ENCODE measurements at places on chromosomes 1 and 21.
A peak's percentile ranks its signal among the peaks of the same experiment; 100 is the strongest.

DNA sequence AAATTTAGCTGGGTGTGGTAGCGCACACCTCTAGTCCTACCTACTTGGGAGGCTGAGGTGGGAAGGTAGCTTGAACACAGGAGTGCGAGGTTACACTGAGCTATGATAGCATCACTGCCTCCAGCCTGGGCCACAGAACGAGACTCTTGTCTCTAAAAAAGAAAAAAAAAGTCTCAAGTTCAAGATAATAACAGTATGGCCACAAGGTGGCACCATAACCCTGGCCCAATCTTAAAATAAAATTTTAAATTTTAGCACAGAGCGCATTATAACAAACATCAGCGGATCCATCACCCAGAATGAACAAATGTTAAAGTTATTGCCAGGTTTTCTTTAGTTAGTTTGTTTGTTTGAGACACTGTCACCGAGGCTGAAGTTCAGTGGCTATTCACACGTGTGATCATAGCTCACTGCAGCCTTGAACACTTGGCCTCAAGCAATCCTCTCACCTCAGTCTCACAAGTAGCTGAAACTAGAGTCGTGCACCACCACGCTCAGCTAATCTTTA, 2.9 kb upstream of the HTR6 start:
- DNase-seq = peak; percentile 59

DNA sequence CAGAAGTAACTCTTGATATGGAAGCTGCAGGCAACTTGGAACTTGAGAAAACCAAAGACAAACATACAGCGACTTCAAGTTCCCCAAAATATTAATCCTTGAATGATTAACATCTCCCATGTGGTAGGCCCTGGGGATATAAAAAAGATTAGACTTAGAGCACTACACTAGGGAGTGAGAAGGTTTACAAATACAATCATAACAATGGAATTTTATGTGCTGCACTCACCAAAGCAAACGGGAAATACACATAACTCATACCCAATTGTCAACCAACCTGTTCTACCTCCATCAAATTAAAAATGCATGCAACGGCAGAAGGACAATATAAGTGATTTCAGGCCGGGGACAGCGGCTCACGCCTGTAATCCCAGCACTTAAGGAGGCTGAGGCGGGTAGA, 3.7 kb downstream of the SMYD3 start:
- DNase-seq = peak; percentile 18

DNA sequence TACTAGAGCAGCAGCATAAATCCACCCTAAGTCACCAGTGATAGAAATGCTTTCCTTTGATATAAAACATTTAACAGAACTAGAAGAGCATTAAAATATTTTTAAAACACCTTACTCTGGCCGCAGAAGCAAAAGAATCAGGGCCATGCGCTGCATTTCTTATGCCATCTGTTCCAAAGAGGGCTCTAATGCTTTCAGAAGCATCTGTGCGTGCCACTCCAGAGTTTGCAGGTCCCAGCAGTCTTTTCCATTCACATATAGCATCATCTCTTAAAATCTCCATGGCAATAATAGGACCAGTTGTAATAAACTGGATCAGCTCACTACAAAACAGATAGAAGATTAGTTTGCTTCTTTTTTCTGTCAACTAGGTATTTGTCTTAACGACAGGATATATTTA, 69.2 kb downstream of the NME7 start:
- no peak for DNase-seq

DNA sequence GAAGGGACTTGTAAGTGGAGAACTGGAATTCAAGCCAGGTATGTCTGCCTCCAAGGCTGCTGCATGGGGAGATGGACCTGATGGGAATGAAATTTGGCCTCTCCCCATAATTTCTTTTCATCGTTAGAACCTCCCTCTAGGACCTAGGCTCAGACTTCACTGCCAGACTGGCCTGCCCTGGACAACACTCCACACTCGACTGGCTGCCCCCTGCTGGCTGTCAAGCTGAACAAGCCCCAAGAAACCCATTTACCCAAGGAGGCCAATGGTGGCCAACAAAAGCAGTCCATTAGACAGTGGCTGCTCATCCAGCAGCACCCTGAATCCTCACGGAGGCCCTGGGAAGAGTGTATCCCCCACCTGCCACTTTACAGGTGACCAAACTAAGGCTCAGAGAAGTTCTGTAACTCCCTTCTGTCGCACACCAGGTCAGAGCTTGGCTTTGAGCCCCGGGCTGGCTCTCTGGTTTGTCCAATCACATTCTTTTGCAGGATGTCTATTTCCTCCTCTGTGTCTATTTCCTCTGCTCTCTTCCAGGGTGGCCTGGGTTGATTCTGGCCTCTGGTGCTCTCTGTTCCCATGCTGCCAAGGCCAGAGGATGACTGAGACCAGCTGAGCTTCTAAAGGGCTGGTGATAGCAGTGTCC, 3.8 kb downstream of the RNF186 start:
- DNase-seq = peak; percentile 65

GRCh38 chr1:180889325-180889724, 23.4 kb upstream of the KIAA1614 start:
- DNase-seq = no peak

DNA sequence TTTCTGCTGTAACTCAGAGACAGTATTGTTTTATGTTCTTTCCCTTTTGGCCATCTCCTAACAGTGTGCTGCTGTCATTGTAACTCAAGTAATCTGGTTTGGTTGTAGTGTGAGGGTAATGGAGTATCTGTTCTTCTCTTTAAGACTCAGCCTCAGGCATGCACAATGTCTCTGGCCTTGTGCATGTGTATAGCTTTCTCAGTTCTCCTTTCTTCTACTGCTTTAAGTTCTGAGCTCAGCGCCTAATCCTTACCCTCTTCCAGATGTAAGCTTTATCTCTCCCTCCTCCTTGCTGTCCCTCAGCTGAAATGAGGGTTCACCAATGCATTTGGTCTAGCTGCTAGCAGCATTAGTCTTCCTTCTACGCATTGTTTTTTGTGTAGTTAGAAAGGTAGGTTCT, 1420.4 kb upstream of the PRMT6 start:
- DNase-seq = no peak

- DNase-seq = peak; percentile 35
Observed at GRCh38 chr1:186735463-186735862, 55.2 kb upstream of the PTGS2 start.

- DNase-seq = peak; percentile 72
Observed at GRCh38 chr1:198775606-198776005, 136.8 kb downstream of the PTPRC start.

DNA sequence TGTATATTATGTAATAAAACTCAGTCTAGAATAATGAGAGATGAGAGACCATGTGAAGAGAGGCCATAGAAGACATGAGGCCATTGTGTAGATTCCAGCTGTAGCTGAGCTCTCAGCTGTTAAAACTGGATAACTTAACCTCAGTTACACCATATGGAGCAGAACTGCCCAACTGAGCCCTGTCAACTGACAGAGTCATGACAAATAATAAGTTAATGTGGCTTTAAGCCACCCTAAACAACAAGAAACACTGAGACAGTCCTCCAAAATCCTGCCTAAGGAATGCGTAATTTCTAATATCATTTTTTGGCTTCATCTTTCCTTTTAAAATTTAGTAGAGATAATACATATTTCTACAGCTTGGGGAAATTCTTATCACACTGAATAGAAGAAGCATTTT, 580.0 kb upstream of the RGS18 start:
- no peak for DNase-seq

- no peak for DNase-seq
Observed at GRCh38 chr1:95287081-95287480, 53.1 kb downstream of the RWDD3 start.

DNA sequence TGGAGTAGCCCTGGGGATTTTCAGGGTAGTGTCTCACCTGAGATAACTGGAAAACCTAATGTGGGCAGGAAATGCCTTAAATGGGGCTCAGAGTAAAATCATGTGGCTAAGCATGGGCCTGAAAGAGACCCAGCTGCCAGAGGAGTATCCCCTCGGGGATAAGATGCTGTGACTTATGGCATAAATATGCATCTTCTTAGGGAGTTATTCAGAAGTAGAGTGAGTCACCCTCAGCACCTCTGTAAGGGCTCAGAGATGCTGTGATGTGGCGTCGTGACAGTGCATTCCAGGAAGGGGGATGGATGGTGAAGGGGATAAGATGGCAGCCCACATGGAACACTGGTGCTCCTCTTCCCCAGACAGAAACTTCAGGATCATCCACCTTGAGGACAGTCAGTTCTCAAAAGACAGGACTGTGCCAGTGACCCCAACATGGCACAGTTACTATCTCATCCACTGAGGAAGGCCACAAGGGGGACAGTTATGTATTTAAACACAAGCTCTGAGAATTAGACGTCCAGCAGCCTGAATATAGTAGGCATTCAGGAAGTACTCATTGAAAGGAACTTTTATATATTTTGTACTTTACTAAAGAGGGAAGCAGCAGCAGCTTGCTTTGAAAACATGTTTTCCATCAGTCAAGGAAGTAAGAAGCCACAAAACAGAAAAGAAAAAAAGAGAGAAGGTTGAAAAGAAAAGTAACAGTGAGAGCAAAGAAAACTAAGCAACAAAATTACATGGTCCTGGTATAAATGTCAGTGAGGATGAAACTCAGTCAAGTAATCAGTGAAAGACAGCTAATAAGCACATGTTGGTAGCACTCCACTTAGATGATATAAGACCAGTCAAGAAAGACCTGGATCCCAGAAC, 8.3 kb downstream of the IL24 start:
- peak; percentile 93 for DNase-seq

- DNase-seq = no peak
Observed at GRCh38 chr1:71068325-71069240, 12.3 kb downstream of the ZRANB2 start.

GRCh38 chr1:7478142-7478790, 292.8 kb upstream of the VAMP3 start:
- no peak for DNase-seq

GRCh38 chr21:45140346-45140940, 66.1 kb downstream of the ADARB1 start:
- DNase-seq = peak; percentile 92

DNA sequence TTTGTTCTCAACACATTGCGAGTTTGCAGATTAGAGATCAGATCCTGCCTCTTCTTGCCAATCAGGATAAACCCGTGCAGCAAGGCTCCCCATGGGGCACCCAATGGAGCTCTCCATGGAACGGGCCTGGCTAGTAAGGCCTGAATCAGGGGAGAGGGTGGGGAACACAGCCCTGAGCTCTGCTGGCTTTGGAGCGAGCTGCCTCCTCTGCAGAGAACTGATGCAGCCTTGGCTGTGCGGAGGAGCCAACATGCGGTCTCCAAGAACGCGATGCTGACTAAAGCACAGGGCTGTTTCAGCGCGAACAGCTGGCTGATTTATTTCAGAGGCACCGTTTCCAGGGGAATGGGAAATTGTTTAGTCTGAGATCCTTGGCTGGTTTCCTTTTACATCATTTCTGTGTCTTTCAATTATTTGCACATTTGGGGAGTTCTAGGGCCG, 139.7 kb downstream of the TSEN15 start:
- DNase-seq = peak; percentile 90

- no peak for DNase-seq
Observed at GRCh38 chr1:62011006-62011405, 183.6 kb upstream of the L1TD1 start.

DNA sequence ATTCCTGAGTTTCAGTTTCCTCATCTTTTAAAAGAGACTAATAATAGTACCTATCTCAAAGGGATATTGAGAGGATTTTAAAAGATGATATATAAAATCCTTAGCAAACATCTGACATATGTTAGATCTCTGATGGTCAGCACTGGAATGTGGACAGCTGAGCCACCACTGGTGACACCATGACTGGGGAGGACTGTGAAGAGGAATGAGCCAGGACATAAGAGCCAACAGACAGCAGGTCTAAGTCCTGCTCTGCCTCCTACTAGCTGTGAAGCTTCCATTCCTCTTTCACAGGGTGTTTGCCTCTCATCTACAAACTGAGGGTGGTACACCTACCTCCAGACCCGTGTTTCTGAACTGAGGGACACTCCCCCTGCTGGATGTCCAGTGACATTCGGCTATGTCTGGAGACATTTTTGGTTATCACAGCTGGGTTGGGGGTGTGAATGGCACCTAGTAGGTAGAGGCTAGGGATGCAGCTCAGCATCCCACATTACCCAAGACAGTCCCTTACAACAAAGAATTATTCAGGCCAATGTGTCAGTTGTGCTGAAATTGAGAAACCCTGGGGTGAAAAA, 109.1 kb upstream of the OLIG2 start:
- peak; percentile 5 for DNase-seq

DNA sequence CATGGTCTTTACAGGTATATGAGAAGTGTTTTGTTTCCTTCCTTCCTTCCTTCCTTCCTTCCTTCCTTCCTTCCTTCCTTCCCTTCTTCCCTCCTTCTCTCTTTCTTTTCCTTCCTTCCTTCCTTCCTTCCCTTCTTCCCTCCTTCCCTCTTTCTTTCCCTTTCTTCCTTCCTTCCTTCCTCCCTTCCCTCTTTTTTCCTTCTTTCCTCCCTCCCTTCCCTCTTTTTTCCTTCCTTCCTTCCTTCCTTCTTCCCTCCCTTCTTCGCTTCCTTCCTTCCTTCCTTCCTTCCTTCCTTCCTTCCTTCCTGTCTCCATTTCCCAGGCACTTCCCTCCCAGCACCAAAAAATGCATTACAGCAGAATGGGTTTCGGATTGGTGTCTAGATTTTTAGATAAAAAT, 235.0 kb upstream of the KIAA0040 start:
- DNase-seq = no peak

DNA sequence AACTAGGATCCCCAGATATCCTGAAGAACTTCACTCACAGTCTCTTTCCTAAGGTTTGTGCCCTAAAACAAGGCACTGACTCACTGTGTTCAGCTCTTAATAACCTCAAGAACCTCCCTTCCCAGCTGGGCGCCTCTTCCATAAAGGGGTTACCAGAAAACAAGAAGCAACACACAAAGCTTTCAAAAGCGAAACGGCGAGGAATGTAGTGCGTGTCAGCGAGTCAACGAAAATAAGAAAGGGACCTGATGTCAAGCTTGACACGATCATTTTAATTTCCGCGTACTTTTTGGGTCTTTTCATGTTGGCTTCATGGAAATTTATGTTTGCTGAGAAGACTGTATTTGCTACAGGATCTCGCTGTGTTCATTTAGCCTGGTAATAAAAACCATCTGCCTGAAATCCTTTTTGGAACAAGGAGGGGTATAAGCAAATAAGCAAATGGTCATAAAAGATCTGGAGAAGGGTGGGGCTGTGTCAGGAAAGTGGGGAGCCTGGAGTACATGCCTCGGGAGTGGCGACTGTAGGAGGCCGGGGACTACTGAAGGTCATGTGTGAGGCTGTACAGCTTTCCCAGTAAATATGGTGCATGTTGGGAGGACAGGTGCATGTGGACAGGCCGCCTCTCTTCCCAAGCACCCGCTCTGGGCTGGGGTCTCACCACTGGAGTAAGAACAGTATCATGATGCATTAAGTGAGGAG, 11.4 kb upstream of the CLDN14 start:
- DNase-seq = peak; percentile 45

- DNase-seq = no peak
Observed at GRCh38 chr1:7813677-7814373, 29.7 kb downstream of the PER3 start.

- DNase-seq = no peak
Observed at GRCh38 chr1:54003249-54003646, 14.7 kb downstream of the LDLRAD1 start.

GRCh38 chr1:212295579-212295978, 10.4 kb downstream of the PPP2R5A start:
- DNase-seq = no peak

- no peak for DNase-seq
Observed at GRCh38 chr1:189275796-189276195, 1201.9 kb downstream of the BRINP3 start.

- no peak for DNase-seq
Observed at GRCh38 chr1:201570886-201571624, 32.1 kb downstream of the NAV1 start.
